Mesenteric fat pad (tissue), 1 donor: ENCODE measurements at places on chromosomes 2 and 18.

DNA sequence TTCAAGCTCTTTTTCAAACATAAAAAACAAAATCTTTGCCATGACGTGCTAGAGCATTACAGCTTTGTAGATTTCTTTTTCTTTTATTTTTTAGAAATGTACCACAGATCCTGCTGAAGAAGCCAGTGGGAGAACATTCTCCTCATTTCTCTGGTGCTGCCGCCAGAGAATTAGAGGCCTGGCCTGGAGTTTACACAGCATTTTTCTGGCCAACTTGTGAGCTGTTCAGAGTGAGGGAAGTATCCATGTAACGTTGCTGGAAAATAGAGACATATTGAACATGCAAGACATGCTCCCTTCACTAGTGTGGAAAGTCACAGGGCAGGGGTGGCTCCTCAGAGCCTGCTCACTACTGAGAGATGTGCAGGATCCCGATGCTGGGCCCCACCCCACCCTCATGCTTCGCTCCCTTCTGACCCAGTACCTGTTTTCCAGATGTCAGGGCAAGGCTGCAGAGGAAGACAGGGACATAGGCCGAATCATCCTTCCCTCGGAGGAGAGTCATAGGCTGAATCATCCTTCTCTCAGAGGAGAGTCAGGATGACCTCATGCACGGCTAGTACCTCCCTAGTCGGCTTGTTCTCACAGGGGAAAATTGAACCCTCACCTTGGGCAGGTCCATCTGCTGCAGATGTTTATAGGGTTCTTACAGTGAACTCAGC, 298.5 kb downstream of the INSIG2 start:
- DNase-seq = no peak

- DNase-seq = no peak
Observed at GRCh38 chr18:49701190-49701589, 112.1 kb downstream of the ACAA2 start.

- DNase-seq = no peak
Observed at GRCh38 chr2:85242321-85242720, 85.5 kb downstream of the TGOLN2 start.

DNA sequence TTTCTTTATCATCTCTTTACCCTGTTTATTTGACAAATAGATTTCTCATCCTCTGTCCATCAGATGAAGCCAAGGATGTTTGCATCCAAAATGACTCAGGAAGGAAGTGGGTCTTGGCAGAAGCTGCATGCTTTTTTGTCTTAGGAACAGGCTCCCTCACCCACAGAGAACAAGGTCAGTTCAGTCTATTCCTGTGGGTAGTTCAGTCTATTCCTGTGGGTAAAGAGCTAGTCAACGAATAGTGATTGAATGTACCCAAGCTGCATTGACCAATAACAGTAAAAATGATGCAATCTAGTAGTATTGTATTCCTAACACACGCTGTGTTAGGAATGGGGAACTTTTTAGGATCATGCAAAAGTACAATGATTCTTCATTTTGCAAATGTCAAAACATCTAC, 290.8 kb upstream of the TANK start:
- DNase-seq = no peak

DNA sequence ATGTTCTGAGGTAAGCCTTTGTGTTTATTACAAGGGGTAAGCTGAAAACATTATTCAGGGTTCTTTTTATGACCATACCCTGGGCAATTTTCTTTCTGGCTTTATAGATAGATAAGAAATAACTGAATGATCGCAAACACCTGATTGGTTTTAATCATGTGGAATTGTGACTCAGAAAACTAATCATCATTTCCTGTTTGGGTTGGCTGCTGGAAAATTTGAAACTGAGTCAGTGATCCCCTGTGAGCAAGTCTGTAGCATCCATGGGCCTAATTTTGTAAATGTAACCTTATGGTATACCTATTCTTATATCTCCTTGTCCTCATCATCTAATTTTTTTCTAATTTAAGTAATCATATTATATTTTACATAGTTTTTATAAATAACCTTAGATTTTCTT, 34.3 kb downstream of the CCDC68 start:
- DNase-seq = no peak

DNA sequence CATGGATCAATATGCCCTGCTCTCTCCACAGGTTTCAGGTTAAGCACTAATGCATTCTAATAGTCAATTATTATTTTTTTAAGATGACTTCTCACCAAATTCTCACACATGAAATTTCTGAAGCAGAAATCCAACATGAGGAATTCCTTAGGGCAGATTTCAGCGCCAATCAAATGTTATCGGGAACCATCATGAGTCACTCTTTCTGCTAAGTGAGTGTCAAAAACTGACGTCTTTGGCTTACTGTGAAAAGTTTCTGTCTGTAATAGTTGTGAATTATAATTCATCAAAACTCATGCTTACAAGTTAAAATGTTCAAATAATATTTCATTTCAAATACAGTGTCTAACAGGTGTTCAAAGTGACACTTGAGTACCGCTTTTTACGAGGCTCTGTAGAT, 1038.6 kb downstream of the SOCS6 start:
- DNase-seq = no peak

DNA sequence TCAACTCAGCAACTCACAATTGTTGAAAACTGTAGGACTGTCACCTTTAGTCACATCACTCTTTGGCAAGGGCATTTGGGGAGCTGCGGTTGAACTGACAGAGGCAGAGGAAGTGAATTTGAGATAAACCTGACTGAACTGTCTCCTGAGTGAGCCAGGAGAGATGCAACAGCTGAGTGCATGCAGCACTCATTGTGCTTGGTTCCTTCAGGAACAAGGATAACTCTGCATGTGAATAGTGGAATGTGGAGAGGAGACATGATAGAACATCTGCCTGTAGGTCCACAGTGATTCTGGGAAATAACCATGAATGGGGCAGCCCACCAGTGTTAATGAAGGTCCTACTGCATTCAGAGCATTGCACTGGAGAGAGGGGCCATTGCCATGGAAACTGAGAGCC, 494.7 kb downstream of the STK39 start:
- DNase-seq = no peak

DNA sequence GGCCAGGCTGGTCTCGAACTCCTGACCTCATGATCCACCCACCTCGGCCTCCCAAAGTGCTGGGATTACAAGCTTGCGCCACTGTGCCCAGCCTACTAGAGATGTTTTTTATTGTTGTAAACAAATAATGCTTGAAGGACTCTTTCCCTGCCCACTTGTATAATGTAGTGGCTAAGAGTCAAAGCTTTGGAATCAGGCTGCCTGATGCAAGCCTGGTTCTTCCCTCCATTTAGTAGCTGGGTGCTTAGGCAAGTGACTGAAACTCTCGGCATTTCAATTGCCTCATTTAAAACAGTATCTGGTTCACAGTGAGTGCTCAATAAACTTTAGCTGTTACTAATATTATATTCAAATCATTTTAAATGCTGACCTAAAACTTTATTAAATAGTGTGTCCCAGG, 264.0 kb upstream of the FBXO11 start:
- DNase-seq = no peak

DNA sequence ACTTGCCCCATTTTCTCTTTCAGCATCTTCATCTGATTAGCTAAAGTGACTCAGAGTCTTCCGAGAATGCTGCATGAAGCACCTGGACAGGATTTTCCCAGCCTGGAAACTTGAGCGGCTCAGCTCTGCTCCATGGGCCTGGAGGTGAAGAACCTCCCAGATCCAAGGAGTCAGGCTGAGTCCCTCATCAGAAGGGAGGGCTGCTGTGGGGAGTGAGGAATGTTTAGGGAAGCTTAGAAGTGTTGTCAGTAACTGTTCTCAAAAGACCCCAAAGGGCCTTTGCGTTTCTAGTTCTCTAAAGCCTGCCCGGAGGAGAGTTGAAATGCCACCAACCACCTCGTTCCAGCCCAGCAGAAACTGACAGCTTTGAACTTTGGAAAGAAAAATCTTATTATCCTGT, 157.1 kb downstream of the CLIP4 start:
- peak; percentile 3 for DNase-seq

DNA sequence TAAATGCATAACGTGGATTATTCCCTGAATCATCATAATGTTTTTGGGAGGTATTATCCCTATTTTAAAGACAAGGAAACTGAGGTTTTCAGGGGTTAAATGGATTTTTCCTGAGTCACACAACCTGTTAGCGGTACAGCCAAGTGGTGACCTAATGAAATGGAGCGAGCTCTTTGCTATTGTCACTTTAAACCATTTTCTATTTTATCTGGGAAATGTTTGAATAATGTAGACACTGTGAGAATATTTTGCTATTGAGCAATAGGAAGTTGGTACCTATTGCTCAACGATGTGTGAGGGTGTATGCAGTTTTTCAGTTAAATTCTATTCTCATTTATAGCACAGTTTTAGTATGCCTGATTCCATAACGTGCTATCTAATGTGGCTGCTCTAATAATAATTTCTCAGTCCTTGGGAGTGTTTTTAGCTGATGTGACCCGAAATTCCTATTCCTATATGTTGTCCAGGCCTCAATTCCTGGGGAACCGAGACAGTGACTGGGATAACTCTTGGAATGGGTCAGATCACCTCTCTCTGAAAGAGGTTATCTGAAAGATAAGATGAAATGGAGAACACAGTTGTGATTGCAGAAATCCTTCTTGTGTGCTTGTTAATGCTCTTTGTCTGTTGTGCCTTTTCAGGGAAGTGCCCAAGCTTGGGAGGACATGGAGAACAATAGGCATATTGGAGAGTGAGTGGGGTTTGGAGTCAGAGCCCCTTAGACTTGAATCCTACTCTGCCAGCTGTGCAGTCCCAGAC, 38.4 kb downstream of the ABCB11 start:
- no peak for DNase-seq

- DNase-seq = no peak
Observed at GRCh38 chr2:27954771-27955383, 64.3 kb downstream of the BABAM2 start.

DNA sequence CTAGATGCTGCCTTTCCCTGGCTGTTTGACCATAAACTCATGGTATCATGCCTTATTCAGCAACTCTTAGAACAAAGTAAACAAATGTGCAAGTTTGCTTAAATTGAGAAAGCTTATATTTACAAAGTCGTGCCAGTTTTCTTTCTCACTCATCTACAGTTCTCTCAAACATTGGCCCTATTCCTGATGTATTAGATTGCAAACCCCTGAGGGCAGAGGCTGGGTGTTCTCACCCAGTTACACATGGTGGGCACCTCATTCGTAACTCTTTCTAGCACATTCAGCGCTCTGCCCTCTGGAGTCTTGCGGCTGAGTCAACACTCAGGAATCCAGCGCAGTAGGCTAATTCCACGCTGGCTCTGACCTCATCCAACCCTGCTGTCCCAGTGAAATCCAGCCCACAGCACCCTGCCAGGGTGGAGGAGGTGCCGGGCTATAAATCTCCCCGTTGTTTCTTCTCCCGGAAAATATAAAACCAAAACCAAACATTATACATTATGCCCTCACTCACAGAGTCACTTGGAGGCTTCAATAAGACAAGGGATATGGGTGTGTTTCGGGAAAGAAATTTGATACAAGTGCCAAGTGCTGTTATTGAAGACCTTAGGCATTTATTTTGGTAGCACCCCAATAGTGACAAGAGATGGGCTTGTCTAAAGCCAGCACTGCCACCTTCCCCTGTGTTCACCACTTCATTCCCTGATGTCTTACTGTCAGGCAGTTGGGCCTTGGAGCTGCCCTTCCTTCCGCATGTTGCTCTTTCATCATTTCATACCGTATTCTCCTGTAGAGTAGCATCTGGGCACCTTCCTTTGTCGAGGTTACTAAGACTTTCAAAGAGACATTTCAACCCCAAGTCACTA, 287.4 kb downstream of the PRKCE start:
- no peak for DNase-seq

DNA sequence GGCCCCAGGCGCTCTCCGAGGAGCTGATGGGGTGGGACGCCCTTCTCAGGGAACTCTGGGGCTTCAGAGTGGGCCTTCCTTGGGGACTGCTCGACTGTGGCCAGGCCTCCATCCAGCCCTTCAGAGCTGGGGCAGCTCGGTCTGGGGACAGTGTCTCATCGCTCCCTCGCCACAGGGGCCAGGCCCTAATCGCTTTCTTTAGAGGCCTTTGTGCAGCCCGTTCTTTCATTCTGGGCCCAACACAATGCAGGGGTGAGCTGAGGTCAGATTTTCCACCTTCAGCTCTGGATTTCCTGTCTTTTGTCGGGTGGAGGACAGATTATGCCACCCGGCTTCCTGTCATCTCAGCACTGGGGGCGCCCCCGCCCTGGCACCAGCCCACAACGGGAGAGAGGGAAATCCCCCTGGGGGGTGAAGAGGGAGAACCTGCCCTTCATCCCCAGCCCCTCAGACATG, 25.2 kb downstream of the MYCN start:
- DNase-seq = peak; percentile 74

DNA sequence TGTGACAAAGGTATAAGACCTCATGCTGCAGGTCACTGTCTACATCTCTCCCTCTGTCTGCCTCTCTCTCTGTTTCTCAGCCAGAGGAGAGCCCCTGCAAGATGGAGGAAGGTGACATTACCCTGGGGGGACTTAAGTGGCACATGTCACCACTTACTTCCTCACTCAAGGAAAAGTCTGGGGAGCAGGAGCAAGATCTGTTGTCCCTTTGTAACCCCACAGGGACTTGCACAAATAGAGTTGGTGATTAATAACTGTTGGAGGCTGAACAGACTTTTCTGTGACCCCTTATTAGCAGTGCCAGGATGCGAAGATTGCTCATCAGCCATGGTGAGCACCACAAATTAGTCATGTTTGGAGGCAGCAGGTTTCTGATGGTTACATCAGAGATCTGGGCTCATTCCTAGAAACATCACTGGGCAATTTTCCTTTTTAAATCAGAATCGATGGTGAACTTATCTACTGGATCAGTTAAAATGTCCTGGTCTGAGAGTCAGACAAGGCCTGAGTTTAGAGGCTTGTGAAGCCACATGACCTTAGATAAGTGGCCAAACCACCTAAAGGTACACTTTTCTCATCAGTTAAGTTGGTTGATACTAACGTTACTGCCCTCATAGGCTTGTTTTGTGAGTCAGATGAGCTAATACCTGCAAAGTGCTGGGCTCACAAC, 81.2 kb upstream of the LTBP1 start:
- no peak for DNase-seq

- DNase-seq = no peak
Observed at GRCh38 chr18:27863780-27864430, 313.0 kb downstream of the CDH2 start.
